ENCODE measurements at places on chromosomes 3 and 15. TPM values are rescaled to one million over a fixed set of nuclear protein-coding genes. Genes with fewer than 3 reads are reported as not detected.

RASL12 gene
- total RNA-seq: 0.70 TPM

SLC6A1 gene
- 26.2 TPM for total RNA-seq

PPP1R14D gene
- total RNA-seq: not detected

- no peak for DNase-seq
These were observed 27.1 kb upstream of the LAMP3 start for GRCh38 chr3:183189641-183190040.

- DNase-seq: no peak
These were observed 290.2 kb upstream of the KCNMB2 start for GRCh38 chr3:178246004-178246403.

DNA sequence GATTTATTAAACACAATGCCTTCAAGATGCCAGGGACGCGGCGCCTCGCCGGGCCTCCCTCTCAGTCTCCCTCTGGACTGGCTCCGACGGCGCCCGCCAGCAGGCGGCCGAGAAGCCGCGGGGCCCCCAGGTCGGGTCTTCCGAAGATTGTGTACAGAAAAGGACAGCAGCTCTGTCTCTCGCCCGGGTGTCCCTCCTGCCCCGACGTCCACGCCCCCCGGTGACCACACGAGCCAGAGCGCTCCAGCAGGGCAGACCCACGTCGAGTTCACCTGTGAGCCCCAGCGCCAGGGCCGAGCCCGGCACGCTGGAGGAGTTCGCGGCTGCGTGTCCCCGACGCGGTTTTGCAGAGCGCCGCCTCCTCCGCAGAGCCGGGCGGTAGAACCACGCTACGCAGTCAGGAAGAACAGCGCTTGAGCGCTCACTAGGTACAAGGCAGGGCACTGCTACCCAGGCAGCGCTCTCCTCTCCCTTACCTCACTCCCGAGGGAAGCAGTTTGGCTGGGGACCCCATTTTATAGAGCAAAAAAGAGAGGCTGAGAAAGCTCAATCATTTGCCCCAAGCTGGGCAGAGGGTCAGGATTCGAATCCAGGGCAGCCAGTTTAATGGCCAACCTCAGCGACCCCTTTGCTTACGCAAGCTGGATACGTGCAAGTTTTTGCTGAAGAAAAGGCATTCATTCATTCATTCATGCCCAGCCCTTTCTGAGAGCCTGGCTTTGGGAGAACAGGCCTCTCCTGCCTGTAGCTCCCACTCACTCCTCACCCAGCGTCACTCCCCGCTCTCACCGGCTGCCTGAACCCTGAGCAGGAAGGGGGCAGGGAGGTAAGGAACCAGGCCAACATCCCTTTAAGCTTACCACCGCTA, 3.0 kb upstream of the TLE3 start:
- peak; percentile 62 for DNase-seq

Measured in liver (tissue), 10 donors.